Uterus (tissue), 4 donors: ENCODE measurements at places on chromosomes 2 and 18. TPM values are rescaled to one million over a fixed set of nuclear protein-coding genes. Genes with fewer than 3 reads are reported as not detected.

Gene DNPEP
- 39.4 TPM for total RNA-seq

Gene DYNAP
- not detected for total RNA-seq

Gene ABHD1
- total RNA-seq: not detected

Gene MAP3K19
- 3.8 TPM for total RNA-seq

Gene COLEC12
- 81.3 TPM for total RNA-seq

Gene ACVR1C
- total RNA-seq: 0.85 TPM

Gene SIX3
- not detected for total RNA-seq
